Fibroblast of mammary gland (primary cell): ENCODE measurements at places on chromosomes 6 and 20.
A peak's percentile ranks its signal among the peaks of the same experiment; 100 is the strongest.

- no peak for DNase-seq
Measured at GRCh38 chr6:152441902-152442301, 195.3 kb downstream of the SYNE1 start.

DNA sequence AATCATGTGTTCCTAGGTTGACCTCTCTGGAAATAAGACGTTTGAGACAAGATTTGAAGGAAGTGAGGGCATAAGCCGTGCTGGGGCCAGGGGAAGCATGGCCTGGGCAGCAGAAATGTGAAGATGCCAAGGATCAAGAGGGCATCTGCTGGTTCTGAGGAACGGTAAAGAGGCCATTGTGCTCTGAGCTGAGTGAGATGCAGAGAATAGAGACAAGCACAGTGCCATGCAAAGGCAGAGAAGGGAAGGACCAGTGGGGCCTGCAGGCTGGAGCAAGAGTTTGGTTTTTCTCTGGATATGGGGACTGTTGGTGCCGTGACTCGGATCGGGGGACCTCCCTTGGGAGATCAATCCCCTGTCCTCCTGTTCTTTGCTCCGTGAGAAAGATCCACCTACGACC, 50.8 kb downstream of the SMPDL3A start:
- no peak for DNase-seq

DNA sequence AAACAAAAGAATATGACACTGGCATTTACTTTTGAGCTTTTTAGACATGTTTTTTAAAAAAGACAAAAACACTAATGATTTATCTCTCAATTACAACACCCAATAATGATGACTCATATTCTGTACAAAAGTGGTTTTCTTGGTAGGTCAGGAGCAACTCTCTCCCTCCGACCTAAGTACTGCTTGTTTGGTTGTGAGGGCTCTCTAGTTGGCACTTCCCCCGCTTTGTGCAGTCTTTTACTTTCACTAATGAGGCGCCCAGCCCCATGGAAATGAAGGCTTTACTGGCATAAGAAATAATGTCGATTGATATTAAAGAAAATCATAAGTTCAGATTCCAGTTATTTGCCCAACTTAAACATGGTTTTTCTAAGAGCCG, 1.3 kb downstream of the KPNA5 start:
- peak; percentile 82 for DNase-seq

GRCh38 chr6:88184921-88185320, 18.8 kb upstream of the CNR1 start:
- no peak for DNase-seq

- no peak for DNase-seq
Measured at GRCh38 chr20:6702144-6702543, 65.3 kb upstream of the BMP2 start.

DNA sequence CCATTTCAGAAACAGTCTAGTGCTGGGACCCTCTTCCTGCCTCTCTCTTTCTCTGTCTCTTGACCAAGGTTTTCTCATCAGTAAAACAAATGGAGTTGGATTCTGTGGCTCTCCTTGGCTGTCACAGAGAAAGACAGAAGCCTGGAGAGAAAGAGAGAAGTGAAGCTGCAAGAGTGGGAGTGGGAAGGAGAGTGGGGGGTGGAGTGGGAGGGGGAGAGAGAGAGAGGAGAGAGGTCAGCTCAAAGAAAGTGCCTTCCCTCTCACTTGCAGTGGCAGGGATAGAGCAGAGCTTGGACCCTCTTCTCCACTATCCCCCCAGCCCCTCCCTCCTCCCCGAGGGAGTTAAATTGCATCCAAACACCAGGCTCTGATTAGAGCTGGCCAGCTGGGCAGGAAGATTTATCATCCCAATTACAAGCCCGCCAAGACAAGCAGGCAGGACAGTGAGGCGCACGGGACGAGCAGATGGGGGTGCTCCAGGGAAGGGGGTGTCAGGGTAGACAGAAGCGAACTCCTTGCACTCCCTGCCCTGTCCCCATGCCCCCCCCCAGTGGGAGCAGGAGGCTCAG, 74.3 kb downstream of the CD40 start:
- no peak for DNase-seq

DNA sequence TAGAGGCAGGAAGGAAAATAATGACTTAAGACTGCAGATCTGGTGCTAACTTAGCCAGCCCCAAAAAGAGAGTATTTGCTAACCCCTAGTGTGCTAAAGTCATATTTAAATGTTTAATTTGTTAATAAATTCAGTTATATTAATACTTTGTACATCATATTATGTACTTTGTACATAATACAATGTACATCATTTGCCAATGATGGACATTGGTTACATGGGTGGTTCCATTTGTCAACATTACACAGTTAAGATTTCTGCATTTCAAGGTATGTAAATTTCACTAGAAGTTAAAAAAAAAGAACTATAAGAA, 63.9 kb upstream of the PIM1 start:
- DNase-seq: no peak

- DNase-seq: peak; percentile 69
Measured at GRCh38 chr6:87066449-87067333, 28.2 kb downstream of the CGA start.
